Activated naive CD8-positive, alpha-beta T cell treated with anti-CD3 and anti-CD28 coated beads for 36 hours (primary cell): ENCODE measurements at places on chromosomes 7 and 10. TPM values are rescaled to one million over a fixed set of nuclear protein-coding genes. Genes with fewer than 3 reads are reported as not detected.

- DNase-seq = no peak
Observed at GRCh38 chr7:50363327-50364060, 59.0 kb downstream of the IKZF1 start.

DNA sequence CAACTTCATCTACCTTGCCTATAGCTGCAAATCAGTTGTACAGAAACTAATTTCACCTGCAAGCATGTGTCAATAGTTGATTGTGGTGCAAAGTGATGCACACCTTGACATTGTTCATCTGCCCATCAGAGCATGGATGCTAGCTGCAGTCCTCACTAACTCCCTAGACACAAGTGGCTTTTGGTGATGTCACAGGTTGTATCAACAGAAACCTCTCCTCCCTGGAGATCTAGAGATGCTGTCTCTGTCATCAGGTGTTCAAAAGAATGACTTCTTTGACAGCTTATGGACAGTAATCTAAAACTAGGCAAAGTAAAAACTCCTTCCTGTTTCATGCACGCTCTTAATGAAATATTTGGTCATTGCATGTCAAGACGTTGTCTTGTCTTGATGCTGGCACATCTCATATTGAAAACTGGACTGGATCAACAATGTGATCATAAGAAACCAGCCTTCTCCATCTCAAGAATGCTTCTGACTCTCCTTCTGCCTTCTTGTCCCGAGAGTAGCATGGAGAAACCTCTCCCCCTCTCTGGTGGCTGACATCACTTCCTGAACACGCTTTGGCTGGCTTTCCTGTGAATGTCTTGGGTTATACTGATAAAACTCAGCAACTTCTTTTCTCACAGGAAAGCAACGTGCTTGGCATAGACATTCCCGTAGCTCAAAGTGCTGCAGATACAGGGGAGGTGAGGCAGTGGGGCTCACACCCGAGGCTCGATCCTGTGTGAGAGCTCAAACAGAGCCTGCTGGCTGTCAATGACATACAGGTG is 176.2 kb upstream of the CDCA7L start:
- no peak for DNase-seq

Gene STEAP1B
- total RNA-seq = 0.18 TPM

Gene FXYD4
- total RNA-seq = not detected

DNA sequence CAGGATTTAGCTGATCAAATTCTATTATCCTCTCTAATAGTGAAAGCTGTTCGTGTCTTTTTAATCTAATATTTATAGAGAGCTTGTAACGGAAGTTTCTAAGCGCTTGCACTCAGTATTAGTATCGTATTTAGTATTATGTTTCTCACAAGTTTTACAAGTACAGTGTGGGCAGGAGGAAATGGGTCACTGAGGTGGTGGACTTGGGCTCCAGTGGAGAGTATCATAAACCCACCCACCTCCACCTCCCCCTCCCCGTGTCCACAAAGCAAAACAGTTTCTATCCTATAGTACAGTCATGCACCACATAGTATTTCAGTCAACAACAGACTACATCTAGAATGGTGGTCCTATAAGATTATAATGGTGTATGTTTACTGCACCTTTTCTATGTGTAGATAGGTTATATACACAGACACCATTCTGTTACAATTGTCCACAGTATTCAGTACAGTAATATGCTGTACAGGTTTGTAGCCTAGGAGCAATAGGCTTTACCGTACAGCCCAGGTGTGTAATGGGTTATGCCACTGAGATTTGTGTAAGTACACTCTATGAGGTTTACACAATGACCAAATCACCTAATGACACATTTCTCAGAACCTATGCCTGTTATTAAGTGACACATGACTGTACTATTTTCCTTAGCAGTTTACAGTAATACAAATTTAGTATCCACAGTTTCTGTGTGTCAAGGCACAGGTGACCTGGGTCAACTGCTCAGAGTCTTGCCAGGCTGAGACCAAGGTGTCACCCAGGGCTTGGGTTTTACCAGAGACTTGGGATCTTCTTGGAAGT is 1021.3 kb upstream of the C7orf33 start:
- DNase-seq = no peak

DNA sequence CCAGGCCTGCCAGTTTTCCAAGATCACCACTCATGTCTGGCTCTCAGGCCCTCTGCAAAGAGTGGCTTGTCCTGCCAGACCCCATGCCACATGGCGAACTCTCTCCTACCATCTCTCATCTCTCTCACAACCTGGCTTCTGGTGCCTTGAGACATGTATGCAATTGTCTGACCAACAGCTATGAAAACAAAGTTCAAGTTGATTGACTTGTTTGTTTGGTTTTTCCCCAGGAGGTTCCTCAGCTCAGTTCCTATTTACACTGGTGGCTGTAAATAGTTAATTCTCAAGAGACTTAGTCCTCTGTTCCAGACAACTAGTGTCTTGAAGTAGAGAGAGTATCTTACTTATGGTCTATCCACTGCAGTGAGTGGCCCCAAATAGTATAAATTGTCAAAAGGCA is 131.8 kb downstream of the SNX10 start:
- DNase-seq = no peak

Gene PDK4
- total RNA-seq = not detected
